Omental fat pad (tissue), 4 donors: ENCODE measurements at places on chromosomes 7 and 10.
A peak's percentile ranks its signal among the peaks of the same experiment; 100 is the strongest.

GRCh38 chr10:96496281-96496925, 17.3 kb downstream of the TLL2 start:
- DNase-seq, result no peak

DNA sequence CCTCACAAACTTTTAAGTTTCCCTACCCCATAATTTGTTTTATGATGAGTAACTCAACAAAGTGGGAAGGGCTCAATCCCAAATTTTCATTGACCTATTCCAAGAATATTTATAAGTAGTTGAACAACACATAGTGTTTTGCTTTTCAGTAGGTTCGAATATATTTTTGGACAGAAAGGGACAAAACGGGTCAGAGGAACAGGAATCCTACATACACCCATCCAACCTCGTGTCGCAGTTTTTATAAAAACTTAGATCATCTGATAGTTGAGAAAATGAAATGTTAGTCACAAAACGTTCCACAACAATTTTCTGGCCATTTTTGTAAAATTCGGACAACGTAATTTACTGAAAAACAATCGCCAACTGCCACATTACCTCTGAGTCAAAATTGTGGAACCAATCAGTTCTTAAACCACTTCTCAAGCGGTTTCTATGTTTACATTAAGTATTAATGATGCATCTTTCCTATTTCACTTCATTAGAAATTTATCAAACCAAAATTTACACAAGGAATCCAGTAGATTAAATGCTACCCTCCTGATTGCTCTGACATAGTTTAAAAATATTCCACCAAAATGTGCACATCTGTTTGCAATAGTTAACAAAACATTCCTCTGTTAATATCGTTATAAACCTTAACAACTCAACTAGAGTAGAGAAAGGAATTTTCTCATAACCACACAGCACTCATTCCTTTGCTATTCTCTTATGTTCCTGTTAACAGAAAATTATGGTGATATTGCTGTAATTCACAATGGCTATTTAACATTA, 6.3 kb downstream of the WNT16 start:
- no peak for DNase-seq

GRCh38 chr7:115229401-115230105, 307.7 kb downstream of the MDFIC start:
- no peak for DNase-seq

GRCh38 chr7:21099432-21099831, 312.7 kb upstream of the SP8 start:
- DNase-seq, result no peak

GRCh38 chr7:117112640-117113039, 159.3 kb downstream of the ST7 start:
- no peak for DNase-seq

- DNase-seq, result no peak
Measured at GRCh38 chr10:97028126-97028831, 157.5 kb downstream of the SLIT1 start.

DNA sequence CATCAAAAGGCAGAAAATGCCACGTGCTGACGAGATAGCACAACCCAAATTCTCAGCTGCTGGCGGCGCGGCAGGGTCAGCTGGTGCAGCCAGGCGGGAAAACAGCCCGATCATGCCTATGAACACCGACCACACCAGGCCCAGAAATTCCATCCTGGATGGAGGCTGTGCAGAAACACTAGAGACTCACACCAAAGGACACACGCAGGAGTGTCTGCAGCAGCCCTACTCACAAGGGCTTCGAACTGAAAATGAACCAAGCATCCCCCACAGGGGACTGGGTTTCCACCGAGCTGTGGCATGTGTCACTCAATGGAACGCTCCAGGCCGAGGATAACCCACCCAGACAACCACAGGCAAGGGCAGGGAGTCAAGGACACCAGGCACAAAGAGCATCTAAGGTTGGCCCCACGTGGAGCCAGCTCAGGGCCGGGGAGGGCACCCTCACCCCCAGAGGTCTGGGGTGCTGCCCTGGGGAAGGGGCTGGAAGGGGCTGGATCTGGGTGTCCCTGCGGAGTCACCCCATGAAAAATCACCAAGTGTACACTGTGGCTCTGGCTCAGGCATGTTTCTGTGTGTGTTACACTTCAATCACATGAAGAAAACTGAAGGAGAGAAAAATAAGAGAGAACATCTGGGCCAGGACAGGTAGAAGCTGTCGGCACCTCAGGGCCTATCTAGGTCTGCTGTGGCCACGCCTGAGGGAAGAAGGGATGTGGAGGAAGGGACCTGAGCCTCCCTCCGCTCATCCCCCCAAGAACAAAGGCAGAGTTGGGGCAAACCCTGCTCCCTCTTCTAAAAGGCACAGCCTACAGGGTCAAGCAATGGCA, 33.0 kb downstream of the RASGEF1A start:
- DNase-seq, result peak; percentile 7

- DNase-seq, result no peak
Measured at GRCh38 chr7:26202019-26202990, 760 bp downstream of the CBX3 start.

- no peak for DNase-seq
Measured at GRCh38 chr7:103809229-103809994, 180.0 kb downstream of the RELN start.

DNA sequence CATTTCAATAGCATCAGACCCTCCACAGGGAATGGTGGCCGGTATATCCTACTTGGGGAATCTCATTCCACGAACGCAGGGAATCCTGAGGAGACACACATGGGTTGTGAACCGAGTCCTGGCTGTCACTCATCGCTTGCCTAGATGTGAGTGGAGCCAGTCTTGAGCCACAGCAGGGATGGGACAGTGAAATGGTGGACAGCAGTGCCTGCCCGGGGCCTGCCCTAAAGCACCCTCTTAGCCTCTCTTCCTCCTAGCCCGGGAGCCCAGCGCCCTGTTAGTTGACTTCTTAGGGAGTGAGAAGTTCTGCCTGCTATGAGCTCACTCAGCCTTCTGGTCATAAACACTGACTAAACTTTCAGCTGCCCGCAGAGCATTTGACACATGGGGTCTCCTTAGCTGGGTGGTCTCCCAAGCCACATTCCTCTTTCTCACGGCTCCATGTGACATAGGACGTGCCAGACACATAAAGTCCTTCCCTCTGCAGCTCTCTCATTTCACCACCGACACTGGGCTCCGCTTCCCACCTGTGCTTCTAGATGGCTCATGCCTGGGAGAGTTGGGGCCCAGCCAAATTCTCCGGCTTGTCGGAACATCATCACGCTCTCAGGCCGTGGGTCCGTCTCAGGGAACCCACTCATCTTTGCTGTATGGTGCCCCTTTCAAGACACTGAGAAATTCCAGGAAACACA, 60.9 kb downstream of the TCERG1L start:
- no peak for DNase-seq

DNA sequence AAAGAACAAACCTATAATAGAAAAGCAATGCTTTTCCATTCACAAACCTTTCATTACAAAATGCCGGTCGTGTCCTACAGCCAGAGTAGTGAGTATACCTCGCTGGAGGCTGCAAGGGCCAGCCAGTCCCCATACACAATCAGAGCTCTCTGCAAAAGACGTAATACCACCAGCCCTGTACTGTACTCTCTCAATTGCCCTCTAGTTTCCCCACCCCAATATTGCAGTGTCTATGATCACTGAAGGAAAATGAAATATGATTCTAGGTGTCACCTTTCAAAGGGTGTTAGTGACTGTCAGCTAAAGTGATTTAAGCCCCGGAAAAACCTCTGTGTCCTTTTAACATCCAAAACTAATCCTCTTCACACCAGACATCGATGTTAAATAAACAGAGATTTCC, 24.8 kb downstream of the PLXNA4 start:
- DNase-seq, result no peak

DNA sequence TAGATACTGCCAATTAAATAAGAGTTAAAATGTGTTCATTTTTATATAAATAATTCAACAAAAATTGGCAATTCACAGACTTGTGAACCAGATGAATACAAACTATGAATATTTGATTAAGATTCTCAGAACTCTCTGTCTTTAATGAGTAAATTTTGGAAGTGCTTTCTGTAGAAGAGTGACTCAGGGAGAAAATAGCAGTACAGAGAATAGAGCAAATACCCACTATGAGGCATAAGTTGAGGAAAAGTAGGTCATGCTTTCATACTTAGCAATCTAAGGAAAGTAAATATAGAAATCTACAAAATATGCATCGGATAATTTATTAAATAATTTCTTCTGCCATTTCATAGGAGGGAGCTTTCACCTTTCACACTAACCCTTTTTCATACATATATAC, 117.7 kb upstream of the TMEM106B start:
- DNase-seq, result no peak

GRCh38 chr7:94129443-94130140, 125.4 kb upstream of the BET1 start:
- DNase-seq, result no peak

- DNase-seq, result no peak
Measured at GRCh38 chr10:131480861-131481260, 169.3 kb upstream of the TCERG1L start.
